Common myeloid progenitor, CD34-positive (primary cell): ENCODE measurements at places on chromosomes 2 and 18.

- DNase-seq: no peak
Observed at GRCh38 chr18:11029021-11029420, 120.3 kb downstream of the PIEZO2 start.

DNA sequence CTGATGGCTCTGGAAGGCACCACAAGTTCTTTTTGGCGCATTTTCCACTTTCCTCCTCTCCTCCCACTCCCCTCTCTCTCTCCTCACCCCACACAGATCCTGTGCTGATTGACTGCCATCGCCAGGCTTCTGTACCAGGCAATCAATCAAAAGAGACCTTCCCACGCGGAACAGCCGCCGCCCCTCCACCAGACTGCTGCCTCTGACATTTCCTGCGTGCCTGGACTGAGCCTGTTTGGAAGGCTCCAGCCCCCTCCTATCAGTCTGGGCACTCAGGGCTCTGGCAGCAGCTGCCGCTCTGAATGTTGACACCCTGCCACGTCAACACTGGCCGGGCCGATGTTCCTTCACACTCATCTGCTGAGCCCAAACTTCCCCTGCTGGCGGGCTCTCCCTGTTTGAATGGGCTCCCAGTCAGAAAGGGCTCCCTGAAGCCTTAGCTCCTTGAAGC is 467.7 kb downstream of the EPHA4 start:
- DNase-seq: peak; percentile 37

DNA sequence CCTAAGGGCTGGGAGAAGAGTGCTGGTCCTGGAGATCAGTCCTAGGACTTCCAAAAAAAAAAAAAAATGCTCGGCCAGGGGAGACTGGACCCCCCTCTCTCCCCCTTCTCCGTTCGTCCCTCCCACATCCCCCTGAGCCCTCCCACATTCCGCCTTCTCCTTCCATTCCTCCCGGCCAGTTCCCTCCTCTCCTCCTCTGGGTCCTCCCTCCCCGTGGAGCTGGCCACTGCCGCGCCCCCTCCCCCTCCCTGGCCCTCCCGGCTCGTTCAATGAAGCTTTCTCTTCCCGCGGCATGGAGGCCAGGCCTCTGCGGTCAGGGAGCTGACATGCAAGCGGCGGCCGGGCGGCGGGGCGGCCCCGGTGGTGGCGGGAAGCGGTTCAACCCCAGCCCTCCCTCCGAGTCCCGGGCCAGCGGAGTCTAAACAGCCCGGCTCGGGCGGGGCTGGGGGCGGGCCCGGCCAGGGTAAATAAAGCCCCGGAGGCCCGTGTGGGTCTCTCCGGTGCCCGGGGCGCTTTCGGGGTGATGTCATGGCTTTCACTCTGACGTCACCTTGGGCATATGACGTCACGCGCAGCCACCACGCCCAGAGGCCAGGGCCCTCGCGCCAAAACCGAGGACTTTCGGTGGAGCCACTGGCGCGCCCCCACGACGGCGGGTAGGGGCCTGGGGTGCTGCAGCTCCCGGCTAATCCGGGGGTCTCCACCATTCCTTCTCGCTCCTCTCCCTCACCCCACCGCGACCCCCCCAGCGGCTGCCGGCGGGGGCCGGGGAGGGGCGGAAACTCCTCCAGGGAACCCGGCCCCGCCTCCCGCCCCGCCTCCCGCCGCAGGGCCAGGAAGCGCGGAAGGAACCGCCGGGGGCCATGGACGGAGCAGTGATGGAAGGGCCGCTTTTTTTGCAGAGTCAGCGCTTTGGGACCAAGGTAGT is at the start of the genes DOK1 and LOXL3:
Gene DOK1, plus strand, starts transcription at position 829 of the 928 bp plus-strand sequence. Its CDS starts 35 bp downstream, at position 864.
Gene LOXL3, minus strand, starts transcription at position 51 of the 928 bp plus-strand sequence. CDS start 1,308 bp downstream, outside the sequence.
- DNase-seq: peak; percentile 89

GRCh38 chr2:86314125-86314524 is 23.3 kb downstream of the REEP1 start:
- no peak for DNase-seq

- peak; percentile 28 for DNase-seq
Observed at GRCh38 chr2:118122594-118123281, 34.5 kb downstream of the INSIG2 start.

GRCh38 chr2:26982102-26982742 is 11.8 kb downstream of the MAPRE3 start:
- peak; percentile 85 for DNase-seq
